ENCODE measurements at places on chromosomes 1 and 21. TPM values are rescaled to one million over a fixed set of nuclear protein-coding genes. Genes with fewer than 3 reads are reported as not detected.

DNA sequence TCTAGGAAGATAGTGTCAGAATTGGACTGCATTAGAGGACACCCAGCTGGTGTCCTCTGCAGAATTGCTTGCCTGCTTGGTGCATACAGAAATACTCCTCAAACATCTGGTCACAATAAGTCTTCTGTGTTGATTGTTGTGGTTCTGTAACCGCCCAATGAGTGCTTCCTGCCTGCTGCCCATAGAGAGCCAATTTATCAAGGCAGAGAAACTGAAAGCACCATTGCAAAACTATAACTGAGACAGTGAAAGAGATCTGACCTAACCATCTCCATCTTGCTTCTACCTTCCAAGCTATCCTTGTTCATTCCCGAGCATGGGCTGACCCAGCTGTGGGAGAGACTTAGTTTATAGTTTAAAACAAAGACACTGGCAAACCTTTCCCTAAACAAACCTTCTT lies 462.4 kb upstream of the RGS18 start:
- no peak for DNase-seq

DNA sequence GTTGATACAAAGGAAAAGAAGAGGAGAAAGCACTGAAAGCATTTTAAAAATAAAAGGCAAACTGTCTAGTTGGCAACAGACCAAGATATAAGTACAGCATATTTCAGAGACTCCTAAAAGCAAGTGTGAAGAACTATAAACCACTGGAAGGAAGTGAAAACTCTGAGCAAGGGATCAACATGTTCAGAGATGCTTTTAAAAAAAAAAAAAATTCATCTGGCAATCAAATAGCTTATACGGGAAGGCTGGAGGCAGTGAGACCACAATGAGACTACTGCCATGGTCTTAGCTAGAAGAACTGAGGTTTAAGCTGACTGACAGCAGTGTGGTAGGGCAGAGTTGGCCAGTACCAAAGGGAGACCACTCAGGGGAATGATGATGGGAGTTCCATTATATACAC lies 124.3 kb downstream of the VAV3 start:
- DNase-seq, result no peak

Gene TFF2
- 6.7 TPM for total RNA-seq

- no peak for DNase-seq
Observed at GRCh38 chr1:10989095-10989494, 23.4 kb upstream of the TARDBP start.

- no peak for DNase-seq
Observed at GRCh38 chr1:11500881-11501280, 21.9 kb downstream of the DISP3 start.

DNA sequence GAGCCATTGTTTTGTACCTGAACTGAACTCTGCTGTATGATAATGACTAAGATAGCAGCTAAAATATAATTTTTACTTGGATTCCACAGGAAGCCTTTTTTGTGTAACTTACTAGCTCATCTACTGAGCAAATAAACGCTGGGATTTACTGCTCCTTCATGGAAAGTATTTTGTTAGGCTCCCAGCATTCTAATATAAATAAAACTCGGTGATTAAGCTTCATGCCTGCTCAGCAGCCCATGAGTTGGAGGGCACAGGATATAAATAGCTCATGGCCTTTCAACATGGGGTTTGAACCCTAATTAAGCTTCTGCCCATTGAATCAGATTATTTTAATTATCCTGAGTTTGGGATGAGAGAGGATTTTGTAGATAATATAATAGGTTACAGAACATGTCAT lies 180.0 kb downstream of the PCP4 start:
- no peak for DNase-seq

Gene SYCP1
- not detected for total RNA-seq

- no peak for DNase-seq
Observed at GRCh38 chr1:64171797-64172281, 31.6 kb upstream of the UBE2U start.

DNA sequence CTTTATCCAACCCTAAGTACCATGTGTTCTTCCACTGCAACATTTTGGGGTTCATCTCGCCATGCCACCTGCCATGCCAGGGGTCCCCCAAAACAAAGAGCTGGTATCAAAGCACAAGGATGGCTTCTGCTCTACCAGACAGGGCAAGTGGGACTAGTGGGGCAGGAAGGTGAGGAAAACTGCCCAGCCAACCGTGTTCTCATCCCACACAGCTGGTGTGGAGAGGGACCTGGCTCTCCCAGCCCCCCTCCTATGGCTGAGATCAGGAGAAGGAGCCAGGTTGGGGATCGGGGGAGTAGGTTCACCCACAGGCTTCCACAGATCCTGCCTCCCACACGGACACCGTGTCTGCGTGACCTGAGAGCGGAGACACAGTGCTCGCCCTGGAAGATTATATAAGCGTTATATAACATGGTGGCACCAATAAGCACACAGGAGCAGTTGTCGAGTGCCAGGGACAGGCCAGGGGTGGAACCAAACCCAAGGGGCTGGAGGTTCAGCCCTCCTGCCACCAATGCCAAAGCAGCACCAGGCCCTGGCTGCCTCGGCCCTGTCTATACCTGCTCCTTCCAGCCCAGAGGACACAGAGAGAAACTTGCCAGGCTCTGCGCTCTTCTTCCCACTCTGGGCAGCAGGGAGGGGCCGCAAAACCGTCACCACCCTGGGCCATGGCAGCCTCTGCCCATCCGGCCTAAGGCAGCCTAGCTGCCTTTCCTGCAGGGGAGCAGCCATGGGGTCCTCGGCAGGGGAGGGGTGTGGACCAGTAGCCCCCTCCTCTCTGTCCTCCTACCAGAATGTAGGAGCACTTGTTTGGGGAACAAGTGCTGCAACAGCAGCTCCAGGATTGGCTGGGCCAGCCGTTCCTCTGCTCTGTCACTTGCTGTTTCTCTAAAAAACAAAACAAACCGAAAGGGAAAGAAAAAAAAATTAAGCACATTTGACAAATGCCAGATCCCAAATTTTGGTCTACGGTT lies 43.5 kb downstream of the CD34 start:
- DNase-seq, result no peak

Gene F5
- total RNA-seq, result 0.18 TPM

DNA sequence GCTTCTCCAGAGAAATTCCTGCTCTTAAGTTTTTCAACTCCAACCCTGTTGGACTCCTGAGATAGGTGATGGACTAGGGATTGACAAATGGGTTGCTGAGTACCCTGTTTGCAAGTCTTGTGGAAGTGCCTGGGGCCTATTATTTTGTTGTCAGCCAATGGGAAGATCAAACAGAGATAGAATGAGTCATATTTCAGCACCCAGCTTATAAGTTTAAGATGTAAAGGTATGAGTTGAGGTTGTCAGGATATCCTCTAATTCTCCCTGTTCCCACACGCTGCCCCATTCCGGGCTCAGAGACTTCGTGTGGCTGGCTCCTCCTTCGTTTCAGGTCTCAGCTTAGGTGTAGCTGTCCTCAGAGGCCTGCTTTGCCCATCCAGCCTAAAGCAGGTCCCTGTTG lies 91.8 kb downstream of the CENPF start:
- no peak for DNase-seq

GRCh38 chr1:175131095-175131494 lies 61.5 kb downstream of the KIAA0040 start:
- no peak for DNase-seq

GRCh38 chr1:244303610-244303969 lies 148.1 kb downstream of the ADSS2 start:
- peak; percentile 10 for DNase-seq

Gene CLCA1
- total RNA-seq, result 130 TPM

DNA sequence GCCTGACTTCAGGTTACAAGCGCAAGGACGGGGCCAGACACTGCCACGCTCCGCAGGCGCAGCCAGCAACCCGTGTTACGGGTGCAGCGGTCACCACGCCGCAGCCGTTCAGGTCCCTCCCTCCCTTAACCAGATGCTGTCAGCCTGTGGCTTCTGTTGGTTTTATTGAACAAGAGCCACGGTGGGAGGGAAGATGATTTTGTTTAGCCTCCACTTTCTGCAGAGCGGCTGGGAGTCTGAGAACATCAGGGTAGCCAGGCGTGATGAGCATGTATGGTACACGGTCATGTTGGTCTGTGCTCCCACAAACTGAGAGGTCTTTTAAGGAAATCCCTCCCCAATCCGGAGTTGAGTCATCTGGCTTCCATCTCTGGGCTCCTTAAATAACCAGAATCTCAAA lies 18.5 kb upstream of the ADARB1 start:
- no peak for DNase-seq

DNA sequence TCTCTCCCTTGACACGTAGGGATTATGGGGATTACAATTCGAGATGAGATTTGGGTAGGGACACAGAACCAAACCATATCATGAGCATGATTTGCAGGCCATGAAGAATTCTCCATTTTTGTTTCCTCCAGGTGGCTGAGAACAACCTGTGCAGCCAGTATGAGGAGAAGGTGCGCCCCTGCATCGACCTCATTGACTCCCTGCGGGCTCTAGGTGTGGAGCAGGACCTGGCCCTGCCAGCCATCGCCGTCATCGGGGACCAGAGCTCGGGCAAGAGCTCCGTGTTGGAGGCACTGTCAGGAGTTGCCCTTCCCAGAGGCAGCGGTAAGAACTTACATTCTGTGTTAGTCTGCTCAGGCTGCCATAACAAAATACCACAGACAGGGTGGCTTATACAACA lies 9.7 kb downstream of the MX1 start:
- DNase-seq, result no peak

- peak; percentile 85 for DNase-seq
Observed at GRCh38 chr1:6962996-6963911, 178.0 kb downstream of the CAMTA1 start.

GRCh38 chr21:37939251-37939650 lies 23.0 kb upstream of the KCNJ6 start:
- no peak for DNase-seq

Gene LORICRIN
- total RNA-seq, result not detected

Gene OR14K1
- total RNA-seq, result not detected

- DNase-seq, result no peak
Observed at GRCh38 chr1:234746798-234747196, 136.8 kb upstream of the IRF2BP2 start.

Gene CITED4
- 19.0 TPM for total RNA-seq

Gene CR1
- total RNA-seq, result 3.9 TPM

Gene SPRR1B
- not detected for total RNA-seq

Gene PDPN
- 44.6 TPM for total RNA-seq

DNA sequence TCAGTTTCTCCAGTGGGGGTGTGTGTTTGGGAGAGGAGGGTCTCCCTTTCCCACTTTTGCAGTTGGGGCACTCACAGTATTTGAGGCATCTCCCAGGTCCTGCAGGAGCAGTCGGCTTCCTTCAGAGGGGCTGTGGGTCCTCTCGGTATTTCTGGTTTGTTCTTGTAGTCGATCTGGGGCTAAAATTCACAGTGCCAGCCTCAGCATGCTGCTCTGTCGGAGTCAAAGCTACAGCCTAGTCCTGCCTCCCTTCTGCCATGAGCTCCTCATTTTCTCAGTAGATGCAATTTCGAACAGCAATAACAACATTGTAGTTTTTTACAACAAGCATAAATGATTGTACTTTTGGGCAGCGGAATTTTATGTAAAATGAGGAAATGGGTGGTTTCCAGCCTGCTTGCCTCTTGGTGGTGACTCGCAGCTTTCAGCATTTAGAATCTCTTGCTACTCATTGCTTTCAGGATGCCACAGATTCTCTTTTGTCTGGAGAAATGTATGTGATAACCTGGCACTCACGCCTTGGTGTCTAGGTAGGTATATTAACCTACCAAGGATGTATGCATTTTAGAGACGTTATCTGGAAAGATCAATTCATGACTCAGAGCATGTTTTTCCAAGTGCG lies 82.4 kb upstream of the C21orf91 start:
- no peak for DNase-seq

DNA sequence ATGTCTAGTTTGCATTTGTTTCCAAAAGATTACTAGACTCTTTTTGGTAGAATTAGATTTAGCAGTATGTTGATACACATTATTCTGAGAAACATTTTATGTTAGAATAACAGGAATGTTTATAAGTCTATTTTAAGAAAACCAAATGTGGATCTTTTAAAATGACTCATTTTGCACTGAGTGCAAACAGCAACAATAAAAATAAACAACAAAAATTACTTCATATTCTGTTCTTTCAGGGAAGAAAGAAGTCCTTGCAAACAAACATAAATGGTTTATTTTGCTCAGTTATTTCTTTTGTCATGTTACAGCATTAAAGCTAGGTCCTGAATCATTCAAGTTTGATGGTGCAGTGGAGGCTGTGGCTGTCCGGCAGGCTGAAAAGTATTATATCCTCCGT lies 106.8 kb upstream of the TENT5C start:
- DNase-seq, result no peak

- DNase-seq, result no peak
Observed at GRCh38 chr1:98704474-98704873, 43.0 kb downstream of the SNX7 start.

Gene EPHA10
- total RNA-seq, result 9.9 TPM

Gene HAPLN2
- 1.9 TPM for total RNA-seq

Gene FAM3B
- 183 TPM for total RNA-seq

DNA sequence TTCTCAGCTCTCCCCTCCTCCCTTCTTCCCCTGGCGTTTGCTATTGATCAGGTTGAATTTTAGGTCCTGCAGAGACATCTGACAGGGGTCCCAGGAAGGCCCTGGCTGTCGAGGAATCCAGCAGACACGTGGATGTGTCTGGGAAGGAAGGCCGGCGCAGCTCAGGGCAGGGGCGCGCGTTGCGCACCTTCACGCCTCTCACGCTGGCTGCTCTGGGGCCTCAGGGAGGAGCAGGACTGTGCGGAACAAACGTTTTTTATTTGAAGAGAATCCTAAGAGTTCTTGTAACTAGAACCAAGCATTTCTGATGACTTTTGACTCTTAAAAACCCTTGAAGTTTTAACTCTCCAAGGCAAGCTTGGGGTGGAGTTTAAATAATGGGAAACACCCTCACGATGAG lies 54.2 kb downstream of the SLC37A1 start:
- peak; percentile 37 for DNase-seq

DNA sequence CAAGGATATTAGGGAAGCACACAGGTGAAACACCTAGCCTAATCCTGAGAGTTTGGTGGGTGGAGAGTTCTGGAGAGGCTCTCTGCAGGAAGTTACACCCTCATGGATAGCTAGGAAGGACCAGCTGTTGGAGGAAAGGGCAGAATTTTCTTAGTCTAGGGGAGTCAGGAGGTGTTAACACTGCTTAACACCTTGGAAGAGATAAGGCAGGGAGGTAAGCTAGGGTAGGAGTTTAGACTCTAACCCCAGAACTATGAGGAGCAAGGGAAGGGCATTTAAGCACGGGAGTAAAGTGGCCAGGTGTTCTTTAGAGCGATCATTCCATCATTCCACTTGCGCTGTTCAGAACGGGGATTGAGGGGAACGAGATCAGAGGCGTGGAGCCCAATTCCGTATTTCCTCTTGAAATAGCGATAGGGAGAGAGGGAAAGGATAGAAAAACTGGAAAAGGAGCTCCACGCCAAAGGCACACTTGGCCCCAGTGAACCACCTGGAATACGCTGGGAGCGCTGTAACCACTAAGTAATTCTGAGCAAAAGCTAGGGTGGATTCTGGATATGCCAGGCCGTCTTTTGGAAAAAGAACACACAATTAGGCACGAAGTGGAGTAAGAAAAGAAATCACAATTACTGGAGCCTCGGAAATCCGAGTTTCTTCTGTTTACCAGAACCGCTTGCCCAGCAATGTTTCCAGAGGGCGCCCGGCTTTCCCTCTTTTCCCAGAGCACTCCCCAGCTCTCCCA lies 1.5 kb upstream of the GPR137B start:
- no peak for DNase-seq
